ENCODE measurements at places on chromosomes 11 and 22.
A peak's percentile ranks its signal among the peaks of the same experiment; 100 is the strongest.

DNA sequence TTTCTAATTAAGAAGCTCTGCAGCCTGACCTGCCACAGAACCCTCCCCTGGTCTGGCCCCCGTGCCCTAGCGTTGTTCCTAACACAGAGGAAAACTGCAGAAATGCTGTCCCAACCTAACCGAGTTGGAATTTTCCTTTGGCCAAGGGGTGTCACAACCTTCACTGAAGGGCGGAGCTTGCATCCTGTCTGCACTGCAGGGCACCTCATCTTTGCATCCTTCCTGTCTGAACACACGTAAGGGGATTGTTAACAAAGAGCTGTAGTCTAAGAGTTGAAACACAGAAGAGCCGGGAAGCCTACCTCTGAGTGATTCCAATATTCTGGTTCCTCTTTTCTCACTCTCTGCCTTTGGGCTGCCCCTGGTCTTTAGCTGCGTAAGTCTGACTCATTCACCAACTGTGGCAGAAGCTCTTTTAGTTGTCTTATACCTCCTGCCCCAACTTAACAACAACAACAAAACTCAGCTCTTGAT lies 1.6 kb downstream of the DIXDC1 start:
- peak; percentile 77 for DNase-seq

- DNase-seq: no peak
These were observed 11.5 kb downstream of the THAP12 start for GRCh38 chr11:76369406-76369805.

DNA sequence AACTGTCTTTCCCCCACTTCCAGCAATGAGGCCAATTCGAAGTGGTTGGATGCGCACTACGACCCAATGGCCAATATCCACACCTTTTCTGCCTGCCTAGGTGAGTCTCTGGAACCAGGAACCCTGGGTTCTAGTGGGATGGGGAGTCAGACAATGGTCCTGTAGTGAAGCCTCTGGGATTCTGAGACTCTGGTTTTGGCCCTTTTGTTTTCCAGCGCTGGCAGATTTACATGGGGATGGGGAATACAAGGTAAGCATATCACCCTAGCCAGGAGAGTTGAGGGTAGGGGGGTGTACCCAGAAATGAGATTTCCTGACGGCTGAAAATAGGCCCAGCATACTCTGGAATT lies 530 bp downstream of the BBS1 start:
- no peak for DNase-seq

- peak; percentile 20 for DNase-seq
These were observed 8.3 kb upstream of the SCGB1D2 start for GRCh38 chr11:62233730-62234129.

GRCh38 chr11:9367551-9367950 lies 16.9 kb upstream of the IPO7 start:
- DNase-seq: no peak

- no peak for DNase-seq
These were observed 2.5 kb downstream of the CELF1 start for GRCh38 chr11:47550288-47551047.

- peak; percentile 37 for DNase-seq
These were observed 705 bp downstream of the UNC93B1 start for GRCh38 chr11:68002938-68003845.

DNA sequence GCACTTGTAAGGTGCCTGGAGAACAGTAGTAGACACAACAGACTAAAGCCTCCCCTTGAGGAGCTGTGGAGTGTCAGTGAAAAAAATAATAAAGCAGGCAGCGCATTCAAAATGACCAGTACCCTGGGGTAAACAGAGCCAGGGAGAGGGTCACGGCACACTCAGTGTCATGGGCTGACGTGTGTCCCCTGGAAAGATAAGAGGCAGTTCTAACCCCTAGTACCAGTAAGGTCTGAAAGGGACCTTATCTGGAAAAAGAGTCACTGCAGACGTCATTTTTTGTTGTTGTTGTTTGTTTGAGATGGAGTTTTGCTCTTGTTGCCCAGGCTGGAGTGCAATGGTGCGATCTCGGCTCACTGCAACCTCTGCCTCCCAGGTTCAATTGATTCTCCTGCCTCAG lies 32.0 kb downstream of the DUSP8 start:
- DNase-seq: no peak

DNA sequence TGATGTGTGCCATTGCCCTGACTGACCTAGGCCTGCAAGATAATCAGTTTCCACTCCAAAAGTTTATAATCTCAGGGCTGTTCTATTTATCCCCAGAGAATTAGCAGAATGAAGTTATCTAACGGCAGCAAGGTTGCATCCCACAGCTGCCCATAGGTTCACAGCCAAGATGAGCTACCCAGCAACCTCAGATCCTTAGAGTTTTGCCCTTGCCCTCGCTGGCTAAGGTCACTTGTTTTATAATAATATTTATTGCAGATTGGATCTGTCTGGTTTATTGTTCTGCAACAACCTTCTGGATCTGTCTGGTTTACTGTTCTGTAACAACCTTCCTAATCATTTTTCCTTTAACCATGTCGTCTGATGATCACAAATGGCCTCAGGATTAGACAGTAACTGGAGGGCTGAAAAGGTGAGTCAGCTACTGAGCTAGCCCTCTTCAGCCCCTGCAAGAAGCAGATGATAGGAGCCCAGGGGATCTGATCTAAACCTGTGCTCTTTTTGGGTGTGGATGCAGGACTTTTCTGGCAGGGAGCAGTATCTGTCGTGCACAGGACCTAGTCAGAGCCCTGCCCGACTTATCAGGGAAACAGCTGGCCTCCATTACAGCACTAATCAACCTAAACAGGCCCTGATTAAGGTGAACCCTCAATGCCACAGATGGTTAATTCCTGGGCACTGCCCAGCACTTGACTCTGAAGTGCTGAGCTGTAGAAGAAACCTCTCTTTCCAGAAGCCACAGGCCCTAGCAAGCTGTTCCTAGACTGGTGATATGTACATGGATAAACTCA lies 642.9 kb upstream of the KIRREL3 start:
- no peak for DNase-seq

- no peak for DNase-seq
These were observed 33.5 kb upstream of the SMIM38 start for GRCh38 chr11:69122326-69122629.

- no peak for DNase-seq
These were observed 2.2 kb downstream of the RPL27A start for GRCh38 chr11:8684600-8685290.

- DNase-seq: no peak
These were observed 13.9 kb downstream of the CSRP3 start for GRCh38 chr11:19187833-19188258.

DNA sequence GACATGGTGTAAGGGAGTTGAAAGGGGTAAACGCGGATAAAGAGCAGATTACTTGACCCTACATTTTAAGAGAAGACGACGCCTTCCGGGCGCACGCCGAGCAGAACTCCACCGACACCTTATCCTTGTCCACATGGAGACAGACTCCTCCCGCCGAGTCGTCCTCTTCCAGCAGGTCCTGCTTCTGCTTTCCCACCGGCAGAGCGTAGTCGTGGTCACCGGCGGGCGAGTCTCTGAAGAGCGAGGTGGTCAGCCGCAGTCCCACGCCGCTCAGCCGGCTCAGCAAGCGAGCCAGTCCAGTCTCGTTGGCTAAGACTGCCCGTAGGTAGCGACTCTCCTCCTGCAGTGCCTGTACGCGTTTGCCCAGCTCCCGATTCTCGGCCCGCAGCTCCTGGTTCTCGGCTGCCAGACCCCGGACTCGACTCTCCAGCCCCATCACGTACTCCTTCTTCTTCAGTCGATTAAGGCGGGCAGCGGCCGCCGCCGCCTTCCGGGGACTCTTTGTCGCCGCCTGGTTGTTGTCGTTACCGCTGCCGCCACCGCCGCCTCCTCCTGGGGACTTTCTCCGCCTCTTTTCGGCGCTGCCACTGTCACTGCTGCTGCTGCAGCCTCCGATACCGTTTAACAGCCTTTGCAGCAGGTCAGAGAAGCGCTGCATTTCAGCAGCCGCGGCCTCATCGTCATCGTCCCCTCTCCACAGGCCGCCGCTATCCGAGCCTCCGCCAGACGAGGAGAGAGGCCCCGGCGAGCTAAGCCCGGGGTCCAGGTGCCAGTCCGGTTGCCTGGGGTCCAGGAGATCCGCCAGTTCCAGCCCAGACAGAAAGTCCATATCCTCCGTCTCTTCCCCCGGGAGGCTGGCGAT lies 945 bp downstream of the CREBZF start:
- DNase-seq: peak; percentile 88

DNA sequence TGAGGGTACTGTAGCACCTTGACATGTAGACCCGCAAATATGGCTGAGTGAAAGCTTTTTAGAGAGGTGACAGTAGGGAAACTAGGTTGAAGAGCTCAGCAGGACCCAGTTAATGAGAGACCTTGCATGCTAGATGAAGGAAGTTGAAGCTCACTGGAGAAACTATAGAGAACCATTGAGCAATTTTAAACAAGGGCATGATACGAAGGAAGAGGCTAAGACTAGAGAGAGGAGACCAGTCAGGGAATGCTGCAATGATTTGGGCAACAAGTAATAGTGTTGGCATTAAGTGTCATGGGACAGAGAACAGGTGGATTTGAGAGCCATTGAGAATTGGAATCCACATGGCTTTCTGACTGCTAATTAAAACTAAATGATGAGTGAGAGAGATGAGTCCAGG lies 4.1 kb downstream of the OLFML1 start:
- DNase-seq: no peak

- no peak for DNase-seq
These were observed 918 bp upstream of the CAPN5 start for GRCh38 chr11:77065878-77066228.

DNA sequence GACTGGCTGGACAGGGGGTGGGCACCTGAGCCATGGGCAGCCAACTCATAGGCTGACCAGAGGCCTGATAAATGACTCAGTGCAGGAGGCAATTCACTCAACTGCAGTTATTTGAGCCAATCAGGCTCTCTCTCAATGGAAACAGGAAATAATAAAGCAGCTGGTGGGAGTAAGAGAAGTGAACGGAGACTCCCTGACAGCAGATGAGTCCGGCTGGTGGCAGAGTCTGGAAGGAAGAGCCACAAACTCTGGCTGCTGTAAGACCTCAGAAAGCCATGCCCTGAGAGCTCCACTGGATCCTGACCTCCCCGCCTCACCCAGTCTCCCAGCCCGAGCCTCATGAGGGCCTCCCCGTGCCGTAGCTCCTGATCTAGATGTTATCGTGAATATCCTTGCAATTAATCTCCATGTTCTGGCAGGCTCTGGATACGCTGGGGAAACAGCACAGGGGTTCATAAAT lies 69.8 kb downstream of the TRIM29 start:
- DNase-seq: no peak

- no peak for DNase-seq
These were observed 47.7 kb upstream of the RTL6 start for GRCh38 chr22:44545773-44546172.

GRCh38 chr11:66768088-66768521 lies 39.1 kb upstream of the SPTBN2 start:
- DNase-seq: no peak

GRCh38 chr22:37496651-37497050 lies 10.5 kb upstream of the MFNG start:
- no peak for DNase-seq

GRCh38 chr11:119828819-119829218 lies 99.8 kb upstream of the NECTIN1 start:
- no peak for DNase-seq

DNA sequence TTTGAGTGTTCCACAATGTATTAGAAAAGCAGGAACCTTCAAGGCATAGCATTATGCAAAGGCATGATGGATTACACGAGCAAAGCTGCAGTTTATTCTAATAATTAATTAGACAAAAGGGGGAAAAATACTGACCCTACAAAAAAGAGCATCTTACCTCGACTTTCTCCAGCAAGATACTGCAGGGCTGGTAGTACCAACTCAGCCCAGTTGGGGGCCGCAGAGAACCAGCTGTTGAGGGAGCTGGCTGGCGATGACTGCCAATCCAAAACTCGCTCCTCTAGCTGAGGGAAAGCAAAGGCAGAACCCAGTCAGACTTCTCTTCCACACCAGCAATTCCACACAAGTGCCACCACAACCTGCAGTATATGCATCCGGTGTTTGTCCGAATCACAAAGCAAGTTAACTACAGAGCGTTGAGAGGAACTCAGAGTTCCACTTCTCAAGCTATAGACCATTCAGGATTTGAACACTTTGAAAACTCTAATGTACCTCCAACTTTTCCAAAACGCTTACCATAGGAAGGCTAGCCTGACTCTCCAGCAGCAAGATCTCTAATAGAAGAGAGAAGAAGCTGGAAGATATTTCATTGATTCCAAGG lies 13.7 kb downstream of the NFRKB start:
- peak; percentile 48 for DNase-seq

- peak; percentile 73 for DNase-seq
These were observed 20.3 kb downstream of the BMAL1 start for GRCh38 chr11:13297917-13298356.

DNA sequence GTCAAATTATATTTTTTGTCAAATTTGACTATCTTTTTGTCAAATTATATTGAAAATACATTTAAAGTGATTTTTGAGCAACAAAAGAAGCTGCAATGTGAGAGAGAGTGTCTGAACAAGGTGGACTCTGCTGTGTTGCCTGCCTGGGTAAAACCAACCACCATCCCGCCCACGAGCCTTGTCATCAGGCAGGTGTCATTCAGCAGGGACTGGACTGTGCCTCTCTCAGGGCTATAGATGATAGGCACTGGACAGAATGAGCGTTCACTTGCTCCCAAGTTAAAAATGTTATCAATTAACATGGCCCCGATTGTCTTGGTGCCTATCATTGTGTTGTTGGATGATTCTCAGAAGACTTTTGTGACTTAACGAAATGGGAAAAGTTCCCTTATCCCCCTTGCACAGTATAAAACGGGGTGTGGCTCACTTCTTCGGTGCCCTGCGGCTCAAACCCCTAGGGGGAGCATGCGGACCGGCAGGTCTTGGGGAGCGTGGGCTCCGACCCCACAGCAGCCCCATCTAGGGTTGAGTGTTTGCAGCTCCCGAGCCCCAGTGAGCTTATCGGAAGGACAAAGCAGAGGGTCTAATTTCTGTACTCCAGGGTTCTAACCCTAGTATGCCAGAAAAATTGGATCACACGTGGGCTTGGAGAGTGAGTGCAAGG lies 1.7 kb downstream of the APOL5 start:
- DNase-seq: no peak

- no peak for DNase-seq
These were observed 64.6 kb downstream of the GDPD4 start for GRCh38 chr11:77236901-77237300.

DNA sequence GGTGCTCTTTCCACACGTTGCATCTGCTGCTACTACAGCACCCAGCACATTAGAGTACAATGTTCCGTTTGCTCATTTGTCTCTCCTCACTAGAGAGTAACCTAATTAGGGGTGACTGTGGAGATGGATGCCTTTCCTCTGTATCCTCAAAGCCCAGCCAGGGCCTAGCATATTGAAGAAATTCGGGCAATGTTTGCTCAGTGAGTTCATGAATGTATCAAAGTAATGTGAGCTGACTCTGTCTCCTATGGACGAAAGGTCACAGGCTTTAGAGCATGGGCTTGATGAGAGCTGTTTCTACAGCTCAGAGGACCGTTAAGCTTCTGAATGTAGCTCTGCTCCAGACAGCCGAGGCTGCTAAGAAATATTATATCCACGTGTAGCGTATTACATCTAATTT lies 67.5 kb downstream of the C11orf58 start:
- DNase-seq: no peak

GRCh38 chr11:47912843-47913437 lies 64.8 kb upstream of the NUP160 start:
- DNase-seq: no peak

Measured in activated CD4-positive, alpha-beta T cell treated with anti-CD3 and anti-CD28 coated beads, Interleukin-2, Interleukin-6, amounts not matched to agents 100 ng/mL and 50 ng/mL, durations not matched to agents 16 hours and 8 hours (primary cell).